Stomach (tissue), 19 donors: ENCODE measurements at places on chromosomes 4 and X. TPM values are rescaled to one million over a fixed set of nuclear protein-coding genes. Genes with fewer than 3 reads are reported as not detected.

DNA sequence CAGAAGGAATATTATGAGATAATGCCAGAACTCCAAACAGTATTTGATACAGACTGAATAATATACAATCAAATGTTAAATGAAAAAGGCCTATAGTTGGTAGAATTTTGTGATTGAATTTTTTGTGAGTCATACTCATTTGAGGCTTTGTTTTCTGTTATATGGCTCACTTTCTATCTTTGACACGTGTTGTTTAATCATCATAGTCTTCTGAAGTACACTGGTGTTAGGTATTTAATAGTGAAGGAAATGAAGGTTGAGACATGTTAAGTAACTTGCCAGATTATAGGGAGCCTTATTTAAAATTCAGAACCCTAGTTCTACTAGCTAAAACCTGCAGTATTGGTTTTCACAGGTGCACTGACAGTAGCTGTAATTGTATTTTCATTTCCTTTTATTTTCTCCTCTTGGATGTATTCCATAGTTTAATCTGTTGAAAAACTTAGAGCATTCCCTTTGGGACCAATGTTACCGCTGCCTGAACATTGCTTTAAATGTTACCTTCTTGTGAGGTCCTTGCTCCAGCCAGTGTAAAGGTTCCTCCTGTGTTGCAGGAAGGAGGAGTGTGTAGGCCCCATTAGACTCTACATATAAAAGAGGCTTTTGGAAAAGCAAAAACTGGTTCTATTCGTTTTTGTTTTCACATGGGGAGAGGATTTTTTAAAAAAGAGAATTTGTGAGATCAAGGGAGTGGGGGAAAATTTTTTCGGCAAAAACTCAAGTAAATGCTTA lies 224.1 kb downstream of the ARHGAP10 start:
- DNase-seq: no peak

GRCh38 chr4:10684631-10685030 lies at the start of gene CLNK:
TSS of gene CLNK (minus strand) at chr4:10684768. CDS start at chr4:10667869, 16,899 bp downstream.
- no peak for DNase-seq

- DNase-seq: no peak
These were observed 484.2 kb downstream of the BCOR start for GRCh38 chrX:39613482-39613995.

DNA sequence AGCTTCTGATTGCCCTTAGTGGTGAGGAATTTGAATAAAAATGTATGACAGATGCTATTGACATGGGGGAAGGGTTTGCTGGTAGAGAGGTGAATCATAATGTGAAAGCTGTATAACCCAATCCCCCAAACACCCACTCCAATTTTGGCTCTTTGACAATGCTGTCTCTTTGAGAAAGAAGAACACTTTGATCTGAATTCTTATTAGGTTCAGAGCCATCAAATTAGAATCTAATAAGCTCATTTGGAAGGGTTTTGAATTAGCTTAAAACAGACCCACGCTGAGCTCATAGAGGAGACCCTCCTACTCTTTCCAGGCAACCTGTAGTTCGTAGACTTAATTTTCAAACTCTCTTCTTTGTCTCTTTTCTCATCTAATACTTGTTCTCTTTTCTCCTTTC lies 416.6 kb upstream of the ARX start:
- no peak for DNase-seq

DNA sequence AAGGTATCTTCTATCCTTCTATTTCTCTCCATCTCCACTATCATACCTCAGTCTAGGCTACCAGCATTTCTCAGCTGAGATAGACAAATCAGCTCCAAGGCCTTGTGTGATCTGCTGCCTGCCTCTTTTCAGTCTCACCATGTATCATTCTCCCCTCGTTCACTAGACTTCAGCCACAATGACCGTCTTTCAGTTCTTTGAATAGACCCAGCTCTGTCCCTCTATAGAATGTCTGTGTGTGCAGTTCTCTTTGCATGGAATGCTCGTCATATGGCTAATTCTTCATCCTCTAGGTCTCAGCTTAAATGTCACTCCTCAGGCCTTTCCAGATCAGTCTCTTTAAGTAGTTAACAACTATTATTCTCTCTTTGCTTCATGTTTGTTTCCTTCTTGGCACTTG lies 6.5 kb downstream of the IGBP1 start:
- no peak for DNase-seq

DNA sequence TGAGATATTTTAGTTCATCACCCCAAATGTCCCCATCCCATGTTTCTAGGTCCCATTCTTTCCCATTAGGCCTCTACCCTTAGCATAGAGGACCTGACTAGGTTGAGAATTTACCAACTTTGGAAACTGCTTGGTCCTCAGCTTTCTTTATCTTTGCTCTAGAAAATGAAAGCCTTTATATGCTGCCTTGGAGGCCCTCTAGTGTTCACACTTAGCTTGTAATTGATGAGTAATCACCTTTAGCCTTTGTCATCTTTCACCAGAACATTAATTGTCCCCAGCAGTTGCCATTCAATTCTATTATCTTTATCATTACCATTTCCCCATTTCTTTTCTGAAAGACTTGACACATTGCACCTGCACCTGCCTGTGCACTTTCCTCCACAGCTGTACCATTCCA lies 589.2 kb upstream of the NR3C2 start:
- DNase-seq: no peak

GRCh38 chr4:124868495-124868894 lies 156.0 kb upstream of the ANKRD50 start:
- DNase-seq: no peak

DNA sequence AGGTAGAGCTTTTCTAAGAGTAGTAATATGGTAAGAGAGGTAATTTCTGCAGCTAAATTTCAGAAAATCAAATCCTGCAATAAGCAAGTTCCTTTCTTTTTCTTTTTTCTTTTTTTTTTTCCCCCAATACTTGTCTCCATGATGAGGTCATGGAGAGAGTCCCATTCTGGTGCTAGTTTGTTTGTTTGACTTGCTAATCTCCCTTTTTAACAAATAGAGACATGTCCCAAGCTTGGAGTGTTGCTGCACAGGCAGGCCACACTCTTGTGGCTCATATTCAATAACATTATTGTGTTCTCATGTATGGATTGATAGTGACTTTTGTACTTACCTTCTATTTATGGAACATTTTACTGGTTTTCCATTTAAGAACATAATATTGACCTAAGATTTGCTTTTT lies 25.5 kb downstream of the PTPN13 start:
- no peak for DNase-seq

- no peak for DNase-seq
These were observed 34.3 kb upstream of the HTRA3 start for GRCh38 chr4:8235224-8235623.

SPRY1 gene
- 85.2 TPM for total RNA-seq

MAGEB10 gene
- not detected for total RNA-seq

TENM3 gene
- total RNA-seq: under 0.01 TPM

KIAA1210 gene
- total RNA-seq: not detected
